ENCODE measurements at places on chromosomes 2 and 18.

DNA sequence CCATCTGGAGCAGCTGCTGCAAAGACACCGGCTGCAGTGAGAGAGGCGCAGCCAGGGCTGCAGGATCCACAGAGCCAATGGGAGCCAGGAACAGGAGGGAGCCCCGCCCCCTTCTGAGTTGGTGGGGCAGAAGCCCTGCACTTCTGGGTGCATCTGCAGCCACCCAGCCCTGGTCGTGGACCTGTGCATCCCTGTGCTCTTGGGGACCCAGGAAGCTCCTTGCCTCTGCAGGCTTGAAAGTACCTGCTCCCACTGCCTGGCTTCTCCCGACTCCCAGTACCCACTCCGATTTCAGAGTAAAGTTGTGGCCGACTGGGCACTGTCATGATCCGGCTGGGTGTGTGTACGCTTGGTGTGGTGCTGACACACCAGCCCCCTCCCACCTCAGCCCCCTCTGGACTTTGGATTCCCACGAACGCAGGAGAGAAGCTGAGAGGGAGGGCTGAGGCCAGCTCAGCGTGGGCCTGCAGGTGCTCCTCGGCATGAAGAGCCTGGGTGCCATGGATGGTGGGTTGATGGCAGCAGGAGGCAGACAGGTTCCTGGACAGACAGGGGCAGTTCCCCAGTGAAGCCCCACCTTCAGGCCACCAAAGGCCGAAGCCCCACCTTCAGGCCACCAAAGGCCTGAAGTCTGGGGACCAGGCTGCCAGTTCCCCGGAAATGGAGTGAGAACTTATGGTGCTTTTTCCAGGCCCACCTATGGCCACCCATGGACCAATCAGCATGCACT, 34.9 kb downstream of the LRRTM4 start:
- no peak for DNase-seq

GRCh38 chr2:147109291-147109690, 735.5 kb upstream of the ACVR2A start:
- no peak for DNase-seq

- no peak for DNase-seq
Measured at GRCh38 chr2:159165048-159165447, 121.5 kb downstream of the WDSUB1 start.

- no peak for DNase-seq
Measured at GRCh38 chr2:133906926-133907325, 338.7 kb upstream of the NCKAP5 start.

- no peak for DNase-seq
Measured at GRCh38 chr2:235810846-235811245, 317.0 kb downstream of the AGAP1 start.

DNA sequence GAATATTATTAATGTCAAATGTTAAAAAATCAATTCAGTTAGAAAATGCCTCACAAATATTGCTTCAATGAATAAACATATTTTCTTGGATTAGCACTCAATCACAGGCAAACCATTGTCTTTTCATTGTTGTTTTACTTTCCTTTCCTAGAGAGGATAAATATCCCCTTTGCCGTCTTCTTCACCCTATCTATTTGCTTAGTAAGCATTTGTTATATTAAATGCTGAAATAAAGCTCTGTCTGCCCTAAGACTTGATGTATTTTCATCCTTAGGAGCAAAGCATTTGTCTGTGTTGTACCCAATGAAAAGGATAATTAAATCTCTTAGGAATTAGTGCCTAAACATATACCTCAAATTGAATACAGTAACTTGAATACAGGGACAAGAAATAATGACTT, 1071.2 kb upstream of the GYPC start:
- DNase-seq, result no peak

DNA sequence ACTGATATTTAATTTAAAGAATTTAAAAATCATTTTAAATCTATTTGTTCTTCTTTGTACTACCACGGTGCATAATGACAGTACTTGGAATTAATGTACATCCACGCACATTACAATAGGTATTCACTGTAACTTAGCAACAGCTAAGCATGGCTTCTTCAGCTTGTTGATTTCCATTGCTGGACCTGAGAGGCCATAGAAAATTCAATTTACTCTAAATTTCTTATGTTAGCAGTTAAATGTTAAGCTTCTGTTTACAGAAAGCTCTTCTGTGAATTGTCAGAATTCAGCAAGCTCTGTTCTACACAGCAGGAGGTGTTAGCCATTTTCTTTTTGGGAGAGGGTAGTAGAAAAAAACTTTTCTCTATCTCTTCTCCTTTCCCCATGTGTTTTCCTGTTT, 1149.3 kb upstream of the CDH2 start:
- DNase-seq, result peak; percentile 79

GRCh38 chr2:203437511-203437910, 97.6 kb downstream of the RAPH1 start:
- DNase-seq, result no peak

DNA sequence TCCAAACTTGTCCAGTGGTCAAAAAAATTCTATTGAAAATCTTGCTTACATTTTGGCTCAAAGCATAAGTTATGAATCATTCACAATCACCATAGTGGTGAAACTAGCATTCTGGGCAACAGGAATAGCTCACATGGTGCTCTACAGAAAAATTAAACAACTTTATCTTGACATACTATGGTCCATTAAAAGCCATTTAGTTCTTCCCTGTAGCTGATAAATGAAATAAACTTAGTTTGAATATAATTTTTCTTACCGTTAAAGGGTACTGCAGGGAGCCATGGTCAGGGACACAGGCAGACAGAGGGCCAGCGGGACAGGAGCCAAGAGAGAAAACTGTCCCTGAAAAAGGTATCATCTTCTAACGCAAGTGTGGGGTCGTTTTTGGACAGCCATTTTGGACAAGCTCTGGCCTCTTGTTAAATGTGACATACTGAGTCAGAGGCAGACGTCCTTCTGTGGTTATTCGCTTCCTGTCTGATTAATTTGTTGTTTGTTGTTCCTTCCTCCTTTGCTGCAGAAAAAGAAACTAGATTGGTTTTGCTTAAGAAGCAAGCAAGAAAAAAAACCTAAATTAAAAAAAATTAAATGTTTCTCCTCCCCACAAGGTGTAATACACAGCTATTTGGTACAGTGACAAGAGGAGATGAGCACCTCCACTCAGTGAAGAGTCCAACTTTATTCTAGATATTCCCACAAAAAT, at the start of gene WIPF1:
Gene WIPF1, minus strand, starts transcription at position 460 of the 703 bp plus-strand sequence. CDS start 12,231 bp downstream, outside the sequence.
- DNase-seq, result no peak

DNA sequence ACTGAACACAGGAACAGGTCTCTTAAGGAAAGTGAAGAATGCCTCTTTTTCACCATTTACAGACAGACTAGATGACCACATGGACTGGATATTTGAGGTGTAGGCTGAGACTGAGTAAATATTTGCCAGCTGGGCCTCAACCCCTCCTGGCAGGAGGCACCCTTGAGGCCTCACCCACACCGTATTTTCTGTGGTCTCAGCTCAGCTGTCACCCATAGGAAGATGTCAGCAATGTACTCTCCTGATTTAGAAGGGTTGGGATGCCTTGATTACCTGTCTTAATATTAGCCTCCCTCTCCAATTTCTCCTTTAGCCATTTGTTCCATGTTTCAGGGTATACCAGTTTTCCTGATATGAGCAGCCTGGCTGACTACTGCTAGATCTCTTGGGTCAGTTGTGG, 20.3 kb downstream of the ADCYAP1 start:
- no peak for DNase-seq

GRCh38 chr2:219430633-219431615, 3.7 kb upstream of the SPEG start:
- no peak for DNase-seq

DNA sequence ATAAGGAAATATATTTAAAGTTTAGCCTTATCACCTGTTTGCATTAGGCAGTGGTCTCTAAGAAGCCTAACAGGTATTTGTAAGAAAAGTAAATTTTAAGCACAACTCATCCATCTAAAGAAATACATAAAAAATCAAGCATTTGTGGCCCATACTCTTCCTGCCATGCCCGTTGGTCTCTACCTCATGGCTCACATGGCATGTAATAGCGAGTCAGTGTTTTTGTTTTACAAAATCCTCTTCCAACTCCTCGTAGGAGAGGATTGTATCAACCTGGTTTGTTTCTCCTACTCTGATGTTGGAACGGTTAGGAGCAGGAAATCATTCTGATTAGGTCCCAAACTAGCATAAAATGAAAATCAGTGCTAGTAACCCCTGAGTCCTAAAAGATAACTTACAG, 91.8 kb downstream of the FMNL2 start:
- DNase-seq, result no peak

- no peak for DNase-seq
Measured at GRCh38 chr2:174660984-174661675, 63.5 kb upstream of the WIPF1 start.

DNA sequence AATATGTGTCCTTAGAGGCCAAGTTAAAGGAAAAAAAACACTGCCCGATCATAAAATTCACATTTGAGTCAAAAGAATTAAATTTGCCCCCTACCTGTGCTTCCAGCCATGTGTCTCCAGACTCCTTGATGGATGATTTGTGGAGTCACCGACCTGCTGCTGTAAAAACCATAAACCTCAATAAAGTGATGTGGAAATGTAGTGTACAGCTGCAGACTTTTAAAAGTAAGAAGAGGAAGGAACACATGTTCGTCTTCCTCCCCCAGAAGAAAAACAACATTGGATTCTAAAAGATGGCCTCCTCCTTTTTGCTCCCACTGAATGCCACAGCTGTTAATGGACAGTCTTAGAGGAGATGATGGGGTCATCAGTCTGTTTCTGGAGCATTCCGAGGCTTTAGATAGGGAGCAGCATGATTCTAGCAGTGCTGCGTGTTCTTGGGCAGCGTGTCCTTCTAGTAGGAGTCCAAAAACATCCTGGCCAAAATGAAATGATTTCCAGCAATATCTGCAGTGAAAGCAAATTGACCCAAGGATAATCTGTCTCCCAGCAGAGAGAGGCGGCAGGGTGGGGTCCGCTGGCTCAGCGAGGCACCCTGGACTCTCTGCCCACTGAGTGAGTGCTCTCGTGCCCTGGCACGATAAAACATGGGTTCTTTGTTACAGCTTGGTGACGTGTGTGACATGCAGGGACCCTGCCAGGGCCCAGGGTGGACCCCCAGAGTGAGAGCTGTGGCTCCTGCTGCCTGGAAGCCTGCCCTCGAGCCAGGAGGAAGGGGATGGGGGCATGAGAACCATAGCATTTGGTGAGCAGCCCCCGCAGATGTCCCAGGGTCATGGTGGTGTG, 196.1 kb downstream of the FAM210A start:
- no peak for DNase-seq

DNA sequence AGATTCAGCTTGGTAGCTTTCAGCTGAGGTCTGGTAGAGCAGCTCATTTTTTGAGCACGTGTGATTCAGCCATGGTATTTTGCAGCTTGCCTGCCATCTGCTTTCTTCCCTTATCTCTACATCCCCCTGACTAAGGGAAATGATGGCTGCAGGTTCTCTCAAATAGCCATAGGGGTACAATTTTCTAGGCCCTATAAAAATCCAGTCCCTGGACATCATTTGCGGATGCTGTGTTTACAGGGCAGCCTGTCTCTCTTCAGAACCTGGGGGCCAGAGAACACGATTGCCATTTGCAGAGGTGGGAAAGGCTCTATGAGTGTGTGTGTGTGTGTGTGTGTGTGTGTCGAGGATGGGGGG, 442.7 kb upstream of the MEIS1 start:
- no peak for DNase-seq

GRCh38 chr2:134711692-134712091, 7.1 kb downstream of the TMEM163 start:
- DNase-seq, result no peak

GRCh38 chr18:8623549-8624106, 14.4 kb downstream of the RAB12 start:
- DNase-seq, result no peak

DNA sequence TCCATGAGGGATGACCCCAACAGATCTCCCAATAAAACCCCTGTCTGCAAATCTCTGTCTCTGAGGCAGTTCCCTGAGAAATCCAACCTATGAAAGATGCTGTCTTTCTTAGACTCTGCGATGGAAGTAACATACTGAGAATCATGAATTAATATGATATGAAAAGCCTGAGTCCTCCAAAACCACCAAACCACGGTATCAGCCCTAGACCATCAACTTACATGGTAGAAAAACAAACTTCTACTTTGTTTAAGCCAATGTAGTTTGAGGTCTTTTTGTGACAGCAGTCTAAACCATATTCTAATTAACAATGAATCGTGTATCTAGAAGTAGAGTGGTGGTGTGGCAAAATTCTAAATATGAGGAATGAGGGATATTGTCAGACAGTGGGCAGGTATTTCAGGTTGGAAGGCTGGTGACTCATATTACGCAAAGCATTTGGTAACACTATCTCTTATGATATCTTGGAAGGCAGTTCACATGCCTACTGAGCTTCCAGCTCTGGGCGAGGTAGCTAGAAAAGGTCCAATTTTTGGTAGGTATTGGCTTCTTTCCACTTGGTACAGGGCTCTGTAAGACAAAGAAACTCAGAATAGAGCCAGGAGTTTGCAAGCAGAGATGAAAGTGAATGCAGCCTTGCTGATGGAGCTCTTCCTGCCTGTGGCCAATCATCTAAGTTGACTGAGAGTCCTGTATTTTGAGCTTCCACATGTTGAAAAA, 215.8 kb downstream of the ZFP36L2 start:
- no peak for DNase-seq

DNA sequence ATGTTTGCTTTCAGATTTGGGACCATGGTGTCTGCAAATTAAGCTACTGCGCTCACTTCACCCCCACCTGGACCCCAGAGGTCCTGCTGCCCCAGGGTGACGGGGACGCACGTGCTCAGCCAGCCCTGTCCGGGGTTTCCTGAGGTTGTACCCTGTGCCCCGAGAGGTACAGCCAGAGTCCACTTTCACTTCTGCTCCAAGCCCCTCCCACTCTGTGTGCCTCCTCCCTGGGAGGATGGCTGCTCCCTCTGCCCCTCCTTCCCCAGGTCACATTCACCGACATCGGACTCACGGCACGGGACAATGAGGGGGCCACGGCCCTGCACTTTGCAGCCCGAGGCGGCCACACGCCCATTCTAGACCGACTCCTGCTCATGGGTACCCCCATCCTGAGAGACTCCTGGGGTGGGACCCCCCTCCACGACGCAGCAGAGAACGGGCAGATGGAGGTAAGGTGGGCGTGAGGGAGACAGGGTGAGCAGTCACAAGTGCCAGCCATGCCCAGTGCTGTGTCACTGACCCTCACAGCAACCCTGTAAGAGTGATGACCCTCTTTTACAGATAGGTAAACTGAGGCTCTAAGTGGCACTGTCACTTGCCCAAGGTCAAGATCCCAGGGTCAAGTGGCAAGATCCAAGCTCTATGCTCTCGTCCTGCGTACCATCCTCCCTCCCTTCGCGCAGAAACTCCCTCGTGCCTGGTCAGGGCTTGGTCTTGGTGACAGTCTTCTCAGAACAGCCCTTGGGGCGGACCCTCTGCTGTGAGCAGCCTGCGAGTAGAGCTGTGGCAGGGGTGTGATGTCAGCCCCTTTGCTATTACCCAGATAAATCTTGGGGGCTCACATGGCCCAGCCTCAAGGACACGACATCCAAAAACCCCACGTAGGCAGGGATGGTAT, 7.6 kb downstream of the ESPNL start:
- no peak for DNase-seq

All from NCI-H1930 (cell line).